ENCODE measurements at places on chromosomes 2 and 18.

DNA sequence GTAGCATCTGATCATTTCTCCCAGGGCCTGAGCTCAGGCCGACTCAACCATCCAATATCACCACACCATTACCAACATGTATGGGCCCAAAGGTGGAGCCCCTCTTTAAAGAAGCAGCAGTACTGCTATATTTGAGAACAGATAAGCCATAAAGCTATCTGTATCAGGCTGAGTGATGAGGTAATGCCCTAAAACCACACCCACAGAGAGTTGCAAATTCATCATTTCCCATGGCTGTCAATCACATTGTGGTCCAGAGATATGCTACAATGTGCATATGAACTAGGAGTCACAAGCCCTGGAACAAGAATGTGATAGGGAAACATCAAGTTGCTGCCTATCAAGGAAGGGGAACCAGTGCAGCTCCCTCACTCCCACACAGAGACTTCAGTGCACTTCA is 52.6 kb upstream of the GALNT13 start:
- DNase-seq, result no peak

DNA sequence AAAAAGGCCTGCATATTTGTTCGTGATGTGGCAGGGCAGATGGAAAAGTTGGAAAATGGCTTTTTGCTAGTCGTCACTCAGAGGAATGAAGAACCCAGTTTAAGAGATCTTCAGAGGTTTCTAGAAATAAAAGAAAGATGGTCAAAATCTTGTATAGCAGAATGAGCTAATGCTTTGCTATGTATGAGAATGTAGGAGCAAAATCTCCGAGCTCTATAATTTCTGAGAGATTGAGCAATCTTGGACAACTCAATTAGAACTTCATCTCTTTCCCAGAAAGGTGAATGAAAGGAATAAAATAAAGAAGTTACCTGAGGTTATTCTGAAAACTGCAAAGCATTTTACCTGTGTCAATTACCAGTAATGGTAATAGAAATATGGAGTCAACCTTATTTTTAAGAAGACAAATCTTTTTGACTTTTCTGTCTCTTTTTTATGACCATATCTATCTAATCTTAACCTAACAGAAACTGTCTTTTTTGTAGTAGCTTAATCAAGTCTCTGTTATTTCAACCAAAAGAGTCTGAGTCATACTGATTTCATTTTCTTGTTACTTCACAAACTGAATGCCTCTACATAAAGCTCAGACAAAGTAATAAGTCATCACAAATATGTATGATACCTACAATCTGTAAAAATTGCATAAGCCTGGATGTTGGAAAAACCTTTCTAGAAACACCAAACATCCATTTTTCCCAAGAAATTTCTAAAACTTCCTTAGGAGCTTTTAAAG is 32.5 kb downstream of the CCDC68 start:
- no peak for DNase-seq

DNA sequence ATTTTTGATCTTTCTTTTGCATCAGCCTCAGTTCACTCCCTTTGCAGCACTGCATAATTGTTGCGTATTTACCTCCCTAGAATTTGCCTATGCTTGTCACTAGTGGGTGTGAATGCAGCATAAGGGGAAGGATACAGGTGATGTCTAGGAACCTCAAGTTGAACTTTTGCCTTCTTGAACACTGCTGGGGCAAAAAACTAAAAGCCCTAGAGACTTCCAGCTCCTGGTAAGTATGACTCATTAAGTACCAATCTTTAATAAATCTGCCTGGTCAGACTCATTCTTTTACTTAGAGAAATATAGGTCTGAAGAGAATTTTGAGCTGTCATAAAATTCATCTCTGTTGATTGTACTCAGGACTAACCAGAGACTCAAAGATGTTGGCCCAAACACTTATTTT is 547.3 kb upstream of the FANCL start:
- DNase-seq, result no peak

- no peak for DNase-seq
Observed at GRCh38 chr2:109229094-109229675, 100.2 kb downstream of the SH3RF3 start.

GRCh38 chr2:160222546-160223283 is 22.6 kb upstream of the ITGB6 start:
- no peak for DNase-seq

DNA sequence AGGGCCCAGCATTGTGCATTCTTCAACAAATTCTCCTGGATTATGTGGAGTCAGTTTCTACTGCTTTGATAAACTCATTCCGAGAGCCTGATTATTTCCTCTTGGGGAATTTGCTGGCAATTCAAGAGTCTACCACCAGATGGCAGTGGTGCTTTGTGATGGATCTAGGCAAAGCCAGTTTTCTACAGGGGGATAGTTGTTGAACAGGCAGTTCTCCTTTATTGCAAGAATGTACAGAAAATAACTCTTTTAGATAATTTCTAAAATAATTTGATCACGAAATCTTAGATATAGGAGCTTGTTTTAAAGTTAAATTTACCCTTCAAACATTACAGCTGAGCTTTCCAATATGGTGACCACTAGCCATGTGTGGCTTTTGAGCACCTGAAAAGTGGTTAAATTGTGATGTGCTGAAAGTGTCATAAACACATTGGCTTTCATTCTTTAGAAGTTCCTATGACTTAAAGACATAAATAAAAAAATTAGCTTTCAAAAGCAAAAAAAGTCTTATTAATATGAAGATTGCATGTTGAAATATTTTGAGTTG is 66.7 kb upstream of the HAAO start:
- no peak for DNase-seq

DNA sequence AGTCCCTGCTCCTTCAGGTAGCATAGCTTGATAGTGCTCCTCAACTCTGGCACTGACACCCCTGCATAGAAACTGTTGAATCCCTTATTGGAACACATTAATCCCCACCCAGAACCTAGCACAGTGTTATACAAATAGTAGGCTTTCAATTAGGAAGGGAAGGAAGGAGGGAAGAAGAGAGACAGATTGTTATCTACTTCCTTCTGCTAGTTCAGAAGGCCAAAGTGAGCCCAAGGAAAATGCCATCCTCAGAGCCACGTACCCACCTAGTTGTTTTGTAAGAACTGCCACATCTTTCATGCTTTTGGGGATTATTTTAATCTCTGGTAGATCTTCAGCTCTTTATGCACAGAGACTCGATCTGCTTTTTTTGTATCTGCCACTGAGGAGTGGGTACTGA is 75.1 kb downstream of the CLHC1 start:
- no peak for DNase-seq

DNA sequence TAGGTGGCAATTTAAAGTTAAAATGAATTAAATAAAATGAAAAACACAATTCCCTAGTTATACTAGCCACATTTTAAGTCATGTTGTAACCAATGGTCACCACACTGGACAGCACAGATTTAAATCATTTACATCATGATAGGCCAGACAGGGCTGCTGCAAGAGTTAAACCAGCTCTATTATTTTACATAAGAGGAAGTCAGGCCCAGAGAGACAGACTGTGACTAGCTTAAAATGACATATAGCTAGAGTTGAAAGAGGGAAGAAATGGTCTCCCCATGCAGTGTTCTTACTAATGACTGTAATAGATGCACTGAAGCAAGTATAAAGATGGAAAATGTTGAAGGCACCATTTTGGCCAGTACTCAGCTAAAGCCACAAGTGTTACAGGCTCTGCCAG is 69.6 kb downstream of the SLC66A3 start:
- DNase-seq, result no peak

GRCh38 chr18:77093067-77093430 is 39.5 kb downstream of the MBP start:
- DNase-seq, result no peak
